Gastrocnemius medialis (tissue), 4 donors: ENCODE measurements at places on chromosomes 1 and 21. TPM values are rescaled to one million over a fixed set of nuclear protein-coding genes. Genes with fewer than 3 reads are reported as not detected.

The FMOD gene
- total RNA-seq: 9.1 TPM

The RAB25 gene
- not detected for total RNA-seq

The FMO5 gene
- total RNA-seq: 0.72 TPM

The C1orf87 gene
- total RNA-seq: not detected

The CD5L gene
- not detected for total RNA-seq

The GPR157 gene
- 23.1 TPM for total RNA-seq

The PRKCZ gene
- 0.16 TPM for total RNA-seq

The SELENBP1 gene
- 30.9 TPM for total RNA-seq

The CAMSAP2 gene
- total RNA-seq: 55.0 TPM

DNA sequence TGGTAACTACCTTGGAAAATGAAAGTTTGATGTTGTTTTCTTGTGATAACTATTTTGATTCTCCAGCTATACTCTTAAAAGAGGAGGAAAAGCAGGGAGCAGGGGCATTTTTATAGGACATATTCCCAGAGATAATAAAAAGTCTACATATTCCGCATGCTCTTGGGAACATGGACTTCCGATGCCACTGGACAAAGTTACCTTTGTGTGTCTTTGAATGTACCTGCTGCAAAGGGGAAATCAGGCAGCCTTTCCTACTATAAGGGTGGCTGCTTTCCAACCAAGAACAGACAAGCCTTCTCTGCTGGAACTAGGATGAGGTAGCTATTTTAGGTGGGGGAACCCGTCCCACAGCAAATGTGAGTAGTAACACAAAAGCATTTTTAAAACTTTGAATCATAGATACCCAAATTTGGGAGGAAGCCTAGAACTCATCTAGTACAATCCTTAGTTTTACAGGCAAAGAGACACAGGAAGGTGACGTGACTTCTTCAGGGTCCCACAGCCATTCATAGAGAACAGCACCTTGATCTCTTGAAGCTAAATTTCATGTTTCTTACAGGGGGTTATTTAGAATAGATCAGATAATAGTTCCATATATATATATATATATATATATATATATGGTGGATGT lies 179.9 kb downstream of the FASLG start:
- no peaks in the 10 kb centered on the region for H3K36me3 ChIP-seq
- DNase-seq: no peak
- H3K4me1 ChIP-seq: no peaks in the 10 kb centered on the region
- no peak overlapping the region for H3K27ac ChIP-seq

- H3K27ac ChIP-seq: no peak overlapping the region
- H3K4me1 ChIP-seq: no peaks in the 10 kb centered on the region
- no peak for DNase-seq
- H3K27me3 ChIP-seq: no peaks in the 10 kb centered on the region
- no peaks in the 10 kb centered on the region for H3K36me3 ChIP-seq
Measured at GRCh38 chr1:177424744-177425143, 254.0 kb downstream of the BRINP2 start.

DNA sequence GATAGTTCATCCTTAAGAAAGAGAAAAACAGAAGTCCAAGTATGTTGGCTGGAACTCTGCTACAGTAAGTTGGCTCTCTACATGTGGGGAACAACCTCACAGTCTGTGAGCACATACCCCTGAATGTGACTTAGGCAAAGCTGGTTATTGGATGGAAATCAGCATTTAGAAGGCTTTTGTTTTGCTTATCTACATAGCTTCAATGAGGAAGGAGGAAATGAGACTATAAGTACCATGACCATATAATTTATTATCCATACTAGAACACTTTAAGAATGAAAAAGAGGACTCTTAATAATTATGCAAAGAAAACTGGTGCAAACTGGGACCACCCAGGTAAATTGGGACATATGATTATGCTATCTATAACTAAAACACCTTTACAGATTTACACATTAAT lies 31.7 kb upstream of the CD55 start:
- DNase-seq: no peak
- peaks cover 15% of the 10 kb centered on the region for H3K4me1 ChIP-seq
- no peak overlapping the region for H3K27ac ChIP-seq
- no peaks in the 10 kb centered on the region for H3K36me3 ChIP-seq
- no peak overlapping the region for H3K4me3 ChIP-seq

GRCh38 chr21:25909341-25909740 lies 174.6 kb downstream of the GABPA start:
- no peak overlapping the region for H3K4me3 ChIP-seq
- H3K27me3 ChIP-seq: no peaks in the 10 kb centered on the region
- no peaks in the 10 kb centered on the region for H3K36me3 ChIP-seq
- peaks cover 4% of the 10 kb centered on the region for H3K4me1 ChIP-seq
- H3K27ac ChIP-seq: no peak overlapping the region

DNA sequence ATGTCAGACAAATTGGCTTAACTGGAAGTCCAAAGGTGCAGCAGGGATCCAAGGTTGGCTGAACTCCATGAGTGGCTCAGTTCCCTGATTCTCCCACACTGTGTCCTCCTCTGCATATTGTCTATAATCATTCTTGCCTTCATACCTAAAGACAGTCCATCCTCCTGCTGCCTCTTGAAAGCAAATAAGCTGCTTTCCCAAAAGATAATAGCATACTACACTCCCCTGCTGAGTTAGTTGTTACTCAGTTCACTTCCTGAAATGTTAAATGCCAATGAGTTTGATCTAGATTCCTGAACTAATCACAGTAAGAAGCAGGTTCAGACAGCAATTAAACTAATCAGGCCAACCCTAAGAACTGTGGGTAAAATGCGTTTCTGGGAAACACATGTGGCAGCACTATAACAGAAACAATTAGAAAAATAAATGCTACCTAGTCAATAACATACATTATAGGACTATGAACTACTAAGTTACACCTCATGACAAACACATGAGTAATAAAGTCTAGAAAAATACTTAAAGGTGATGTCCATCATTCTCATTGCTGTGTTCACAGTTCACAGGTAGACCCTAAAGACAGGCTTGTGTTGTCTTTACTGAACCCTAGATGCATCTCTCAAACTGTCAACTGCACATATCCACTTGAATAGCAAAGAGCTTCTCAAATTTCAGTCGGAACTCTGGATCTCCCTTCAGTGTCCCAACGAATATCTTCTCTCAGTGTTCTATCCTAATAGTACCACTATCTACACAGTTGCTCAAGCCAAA lies 50.8 kb upstream of the BOLA1 start:
- no peaks in the 10 kb centered on the region for H3K36me3 ChIP-seq
- no peak overlapping the region for H3K4me3 ChIP-seq
- no peak for DNase-seq
- H3K27ac ChIP-seq: no peak overlapping the region

DNA sequence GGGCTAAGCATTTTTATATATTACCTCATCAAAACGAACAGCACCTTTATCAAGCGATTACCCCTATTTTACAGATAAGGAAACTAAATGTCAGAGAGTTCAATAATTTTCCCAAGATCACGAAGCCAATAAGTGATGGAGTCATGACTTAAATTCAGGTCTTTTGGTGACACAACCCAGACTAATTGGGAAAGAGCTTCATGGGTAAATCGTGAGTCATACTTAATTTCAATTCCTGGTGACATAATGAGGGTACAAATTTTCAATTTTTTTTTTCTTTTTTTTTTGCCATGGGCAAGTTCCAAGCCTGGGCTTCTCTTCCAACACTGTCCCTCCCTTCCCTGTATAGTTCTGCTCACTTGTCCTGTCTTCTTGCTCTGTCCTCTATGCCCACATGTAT lies 30.1 kb upstream of the IL10 start:
- no peaks in the 10 kb centered on the region for H3K4me1 ChIP-seq
- no peaks in the 10 kb centered on the region for H3K27me3 ChIP-seq
- no peak overlapping the region for H3K4me3 ChIP-seq
- H3K27ac ChIP-seq: no peak overlapping the region
- no peak for DNase-seq

DNA sequence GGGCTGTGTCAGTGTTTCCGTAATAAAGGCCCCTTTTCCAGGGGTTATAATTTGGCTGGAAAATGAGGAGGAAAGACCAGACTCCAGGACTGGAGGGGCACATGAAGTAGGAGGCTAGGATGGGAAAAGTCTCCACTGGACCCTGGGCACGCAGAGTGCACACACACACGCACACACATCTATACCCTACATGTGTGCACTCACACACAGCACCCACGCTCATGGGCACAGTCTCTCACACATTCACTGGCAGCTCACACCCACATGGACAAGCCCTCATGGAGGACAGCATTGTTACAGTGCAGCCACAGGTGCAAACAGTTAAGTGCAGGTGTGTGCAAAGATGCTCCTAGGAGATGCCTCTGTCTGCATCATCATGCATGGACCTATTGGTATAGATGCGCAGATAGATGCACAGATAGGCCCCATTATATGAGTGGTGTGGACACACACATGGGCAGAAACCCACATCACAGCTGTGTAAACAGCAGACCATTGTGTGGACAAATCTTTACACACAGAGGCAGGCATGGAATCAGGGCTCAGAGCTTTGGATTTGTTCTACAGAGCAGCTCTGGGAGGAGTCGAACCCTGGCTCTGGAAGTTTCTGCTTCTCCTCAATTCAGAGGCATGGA lies 9.1 kb upstream of the RUNX3 start:
- no peak for DNase-seq
- H3K27ac ChIP-seq: no peak overlapping the region
- no peaks in the 10 kb centered on the region for H3K4me1 ChIP-seq

GRCh38 chr1:119617751-119618691 lies 30.0 kb downstream of the ZNF697 start:
- H3K27ac ChIP-seq: no peak overlapping the region
- DNase-seq: no peak
- H3K27me3 ChIP-seq: no peaks in the 10 kb centered on the region
- no peak overlapping the region for H3K4me3 ChIP-seq
- H3K36me3 ChIP-seq: no peaks in the 10 kb centered on the region

GRCh38 chr1:199549421-199549820 lies 478.1 kb upstream of the NR5A2 start:
- no peak for DNase-seq
- no peak overlapping the region for H3K27ac ChIP-seq
- H3K4me1 ChIP-seq: no peaks in the 10 kb centered on the region
- H3K27me3 ChIP-seq: no peaks in the 10 kb centered on the region
- no peaks in the 10 kb centered on the region for H3K36me3 ChIP-seq

- H3K27me3 ChIP-seq: no peaks in the 10 kb centered on the region
- DNase-seq: no peak
- no peaks in the 10 kb centered on the region for H3K36me3 ChIP-seq
- peaks cover 19% of the 10 kb centered on the region for H3K4me1 ChIP-seq
- H3K4me3 ChIP-seq: peak overlapping the region; percentile 93
Measured at GRCh38 chr21:15066123-15066575, 1.3 kb upstream of the NRIP1 start.

- H3K27me3 ChIP-seq: peaks cover 16% of the 10 kb centered on the region
- no peak overlapping the region for H3K4me3 ChIP-seq
- H3K4me1 ChIP-seq: no peaks in the 10 kb centered on the region
- H3K36me3 ChIP-seq: no peaks in the 10 kb centered on the region
Measured at GRCh38 chr1:159927849-159928431, 2.6 kb upstream of the TAGLN2 start.
